ENCODE measurements at places on chromosomes 7 and 10.

DNA sequence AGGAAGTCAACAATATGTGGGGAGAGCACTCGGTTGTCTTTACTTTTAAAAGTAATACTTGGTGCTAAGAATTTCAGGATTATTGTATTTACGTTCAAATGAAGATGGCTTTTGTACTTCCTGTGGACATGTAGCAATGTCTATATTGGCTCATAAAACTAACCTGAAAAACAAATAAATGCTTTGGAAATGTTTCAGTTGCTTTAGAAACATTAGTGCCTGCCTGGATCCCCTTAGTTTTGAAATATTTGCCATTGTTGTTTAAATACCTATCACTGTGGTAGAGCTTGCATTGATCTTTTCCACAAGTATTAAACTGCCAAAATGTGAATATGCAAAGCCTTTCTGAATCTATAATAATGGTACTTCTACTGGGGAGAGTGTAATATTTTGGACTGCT is 32.7 kb downstream of the SIRT1 start:
- no peak for DNase-seq

GRCh38 chr7:137980308-137980707 is 21.6 kb downstream of the CREB3L2 start:
- no peak for DNase-seq

DNA sequence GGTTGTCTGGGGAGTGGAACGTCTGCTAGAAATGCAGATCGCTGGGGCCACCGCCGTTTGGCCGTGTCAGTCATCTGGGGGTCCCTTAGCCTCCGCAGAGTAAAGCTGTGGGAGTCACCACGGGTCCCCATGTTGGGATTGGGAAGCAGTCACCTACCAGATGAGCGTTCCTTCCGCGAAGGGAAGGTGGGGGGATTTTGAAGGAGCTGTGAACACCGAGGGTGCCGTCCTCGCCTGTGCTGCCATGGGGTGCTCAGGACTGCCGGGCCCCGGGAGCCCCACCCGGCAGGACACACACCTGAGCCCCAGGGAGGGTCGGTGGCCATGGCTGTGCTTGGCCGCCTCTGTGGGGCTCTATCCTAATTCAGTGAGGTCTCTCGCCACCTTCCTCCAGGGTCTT is 46.2 kb upstream of the AP5Z1 start:
- DNase-seq = no peak

DNA sequence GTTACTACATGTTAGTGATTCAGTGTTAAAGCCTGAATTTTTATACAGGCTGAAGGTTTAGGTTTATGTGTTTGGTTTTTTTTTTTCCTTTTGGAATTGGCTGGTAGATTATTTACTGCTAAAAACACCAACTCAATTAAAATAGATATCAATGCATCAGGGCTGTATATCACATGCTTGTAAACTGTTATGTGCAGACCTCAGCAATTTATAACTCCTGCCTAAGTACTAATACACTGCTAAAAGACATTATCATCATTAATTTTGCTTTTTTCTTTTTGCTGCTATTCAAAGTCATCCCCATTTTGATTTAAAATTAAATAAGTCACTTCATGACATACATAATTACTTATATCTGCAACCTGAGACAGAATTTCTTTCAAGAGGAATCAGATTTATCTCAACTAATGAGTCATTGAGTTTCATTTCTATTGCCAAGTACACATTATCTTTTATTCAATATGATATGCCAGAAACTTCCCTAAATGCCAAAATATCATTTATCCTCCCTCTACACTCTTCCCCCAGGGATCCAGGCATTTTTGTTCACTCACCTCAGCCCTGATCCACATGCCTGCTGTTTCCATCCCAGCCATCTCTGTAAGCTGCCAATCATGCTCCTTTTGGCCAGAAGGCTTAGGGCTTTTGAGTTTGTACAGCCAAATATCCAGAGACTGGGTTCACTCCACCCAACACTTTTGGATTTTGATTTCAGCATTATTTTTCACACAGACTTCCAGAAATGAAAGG is 98.5 kb downstream of the POLR1F start:
- DNase-seq = no peak
